ENCODE measurements at places on chromosomes 3 and 15.

DNA sequence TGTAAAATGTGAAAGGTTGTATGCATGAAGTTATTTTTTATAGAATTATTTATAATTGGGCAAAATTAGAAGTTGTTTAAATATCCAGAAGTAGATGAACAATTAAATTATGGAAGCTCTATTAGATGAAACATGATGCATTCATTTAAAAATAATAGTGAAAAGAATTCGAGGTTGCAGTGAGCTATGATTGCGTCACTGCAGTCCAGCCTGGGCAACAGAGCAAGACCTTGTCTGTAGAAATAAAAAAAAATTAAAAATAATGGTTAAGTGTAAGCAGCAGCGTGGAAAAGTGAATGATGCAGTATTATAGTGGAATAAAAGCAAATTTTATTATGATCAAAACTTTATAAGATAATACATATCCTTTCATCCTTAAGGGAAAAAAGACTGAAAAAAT is 14.3 kb downstream of the BUB1B start:
- DNase-seq, result no peak

DNA sequence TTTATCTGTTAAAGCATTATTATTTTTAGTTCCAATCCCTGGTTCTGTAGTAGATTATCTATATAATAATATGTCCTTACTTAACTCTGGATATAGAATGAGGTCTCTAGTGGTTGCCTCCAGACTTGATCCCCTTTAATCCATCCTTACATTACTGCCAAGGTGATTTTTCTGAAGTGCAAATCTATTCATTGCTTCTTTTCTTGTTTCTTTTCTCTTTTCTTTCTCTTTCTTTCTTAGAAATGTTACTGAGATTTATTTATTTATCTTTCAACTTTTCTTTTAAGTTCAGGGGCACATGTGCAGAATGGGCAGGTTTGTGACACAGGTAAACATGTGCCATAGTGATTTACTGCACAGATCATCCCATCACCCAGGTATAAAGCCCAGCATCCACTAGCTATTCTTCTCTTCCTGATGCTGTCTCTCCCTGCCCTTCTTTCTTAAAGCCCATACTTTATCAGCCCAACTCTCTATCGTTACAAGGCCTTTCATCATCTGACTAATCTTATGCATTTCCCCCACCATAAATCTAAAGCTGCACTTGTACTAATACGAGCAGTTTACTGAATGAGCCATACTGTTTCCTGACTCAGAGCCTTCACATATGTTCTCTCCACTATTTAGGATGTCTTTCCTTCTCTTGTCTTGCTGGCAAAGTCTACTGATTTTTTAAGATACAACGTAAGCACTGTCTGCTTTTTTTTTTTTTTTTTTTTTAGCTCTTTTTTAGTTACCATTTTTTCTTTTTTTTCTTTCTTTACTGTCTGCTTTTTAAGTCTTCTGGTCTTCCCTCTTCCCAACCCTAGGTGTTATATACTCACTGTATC is 4.6 kb downstream of the GLCE start:
- DNase-seq, result no peak

DNA sequence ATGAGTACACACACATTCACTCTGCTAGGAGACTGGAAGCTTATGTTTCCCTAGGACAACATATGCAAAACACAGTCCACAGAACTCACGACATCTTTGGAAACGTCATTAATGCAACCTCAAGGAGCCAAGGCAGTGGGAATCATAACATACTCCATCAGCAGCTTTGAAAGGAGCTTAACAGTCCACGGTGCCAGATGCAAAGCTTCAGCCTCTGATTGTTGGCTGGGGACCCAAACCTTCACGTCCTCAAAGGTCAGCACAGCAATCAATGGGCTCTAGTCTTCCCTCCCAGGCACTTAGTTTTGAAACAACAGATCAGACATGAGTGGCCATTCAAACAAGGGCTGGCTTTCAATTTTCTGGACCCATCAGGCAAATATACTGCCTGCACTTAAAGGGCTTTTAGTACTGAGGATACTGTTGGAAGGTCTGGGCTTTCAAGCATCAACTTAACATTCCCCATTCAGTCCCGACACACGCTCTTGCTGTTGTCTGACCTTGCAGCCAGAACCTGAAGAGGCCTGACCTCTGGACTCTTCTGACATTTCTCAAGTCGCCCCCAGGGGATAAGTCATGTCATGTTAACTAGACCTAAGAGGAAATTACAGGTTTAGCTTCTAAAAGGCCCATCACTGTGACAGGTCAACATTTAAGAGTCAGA is 223.0 kb downstream of the PDZRN3 start:
- no peak for DNase-seq

DNA sequence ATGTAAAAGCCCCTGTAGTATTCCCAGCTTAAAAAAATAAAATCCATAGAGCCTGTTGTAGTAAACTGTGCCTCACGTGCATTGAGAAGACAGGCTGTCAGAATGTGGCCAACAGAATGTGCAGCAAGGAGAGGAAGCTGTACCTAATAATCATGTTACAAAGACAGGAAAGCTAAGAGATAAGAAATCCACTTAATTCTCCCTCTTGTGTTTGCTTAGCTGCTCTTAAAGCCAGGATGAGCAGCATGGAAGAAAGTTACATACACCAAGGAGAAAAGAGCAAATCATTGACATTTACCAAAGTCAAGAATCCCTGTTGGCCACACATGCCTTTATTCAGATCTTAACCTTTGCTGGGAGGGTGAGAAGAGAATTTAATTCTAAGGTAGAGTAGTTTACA is 85.9 kb downstream of the TNIK start:
- DNase-seq, result no peak

- DNase-seq, result no peak
Observed at GRCh38 chr15:91568036-91568435, 285.5 kb upstream of the SLCO3A1 start.

- DNase-seq, result peak; percentile 95
Observed at GRCh38 chr3:195195321-195196209, 75.4 kb downstream of the XXYLT1 start.

DNA sequence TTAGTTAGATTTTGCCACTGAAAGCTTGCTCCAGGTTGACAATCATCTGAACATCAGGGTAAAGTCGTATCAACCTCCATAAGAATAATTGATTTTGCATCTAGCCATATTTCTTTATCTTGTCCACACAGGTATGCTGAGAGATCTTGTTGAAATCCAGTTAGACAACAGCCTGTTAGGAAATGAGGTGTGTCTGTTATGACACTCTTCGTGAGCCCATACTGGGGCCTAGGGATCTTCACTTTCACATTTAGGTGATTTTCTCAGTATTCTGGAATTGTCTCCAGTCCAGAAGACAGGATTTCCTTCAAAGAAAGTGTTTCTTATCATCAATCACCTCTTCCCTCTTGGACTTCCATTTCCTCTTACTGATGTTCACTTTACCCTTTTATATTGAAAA is 18.1 kb downstream of the DNAJB11 start:
- no peak for DNase-seq

GRCh38 chr3:36135863-36136262 is 244.4 kb upstream of the STAC start:
- DNase-seq, result no peak

GRCh38 chr3:31802981-31803740 is 177.9 kb downstream of the OSBPL10 start:
- DNase-seq, result no peak

GRCh38 chr15:78103406-78104118 is 11.2 kb downstream of the SH2D7 start:
- no peak for DNase-seq

- no peak for DNase-seq
Observed at GRCh38 chr15:58213587-58214338, 75.6 kb downstream of the AQP9 start.

DNA sequence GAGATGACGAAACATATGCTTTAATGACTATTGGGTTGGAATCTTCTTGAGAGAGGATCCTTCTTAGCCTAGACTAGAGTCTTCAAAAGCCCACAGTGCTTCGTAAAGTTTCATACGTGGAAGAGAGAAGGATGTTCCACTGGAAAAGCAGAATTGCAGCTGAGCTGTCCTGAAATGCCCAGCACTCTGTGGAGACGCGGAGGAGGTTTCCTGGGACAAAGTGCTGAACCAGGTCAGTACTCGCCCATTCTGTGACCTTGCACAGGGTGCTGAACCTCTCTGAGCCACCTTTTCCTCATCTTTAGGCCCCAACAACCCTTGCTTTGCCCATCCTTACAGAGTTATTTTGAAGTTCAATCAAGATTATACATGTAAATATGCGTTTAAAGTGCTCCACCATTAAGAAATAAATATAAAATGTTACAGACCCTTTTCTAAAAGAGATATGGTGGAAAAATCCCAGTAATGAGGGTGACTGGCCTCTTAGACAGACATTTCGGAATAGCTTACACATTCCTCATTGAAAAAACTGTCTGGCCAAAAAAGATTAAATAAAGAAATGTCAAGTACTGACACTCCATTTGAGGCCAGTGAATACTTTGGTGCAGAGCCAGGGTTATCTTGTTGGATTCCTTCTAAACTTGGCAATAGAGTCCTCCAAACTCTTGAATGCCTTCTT is 4.2 kb upstream of the MAGEF1 start:
- no peak for DNase-seq
